Uterus (tissue), 4 donors: ENCODE measurements at places on chromosomes 6 and 20.

- no peak overlapping the region for H3K27ac ChIP-seq
- no peak overlapping the region for H3K4me3 ChIP-seq
- no peaks in the 10 kb centered on the region for H3K4me1 ChIP-seq
- DNase-seq = no peak
These were observed 44.1 kb downstream of the CFAP61 start for GRCh38 chr20:20096421-20096820.

DNA sequence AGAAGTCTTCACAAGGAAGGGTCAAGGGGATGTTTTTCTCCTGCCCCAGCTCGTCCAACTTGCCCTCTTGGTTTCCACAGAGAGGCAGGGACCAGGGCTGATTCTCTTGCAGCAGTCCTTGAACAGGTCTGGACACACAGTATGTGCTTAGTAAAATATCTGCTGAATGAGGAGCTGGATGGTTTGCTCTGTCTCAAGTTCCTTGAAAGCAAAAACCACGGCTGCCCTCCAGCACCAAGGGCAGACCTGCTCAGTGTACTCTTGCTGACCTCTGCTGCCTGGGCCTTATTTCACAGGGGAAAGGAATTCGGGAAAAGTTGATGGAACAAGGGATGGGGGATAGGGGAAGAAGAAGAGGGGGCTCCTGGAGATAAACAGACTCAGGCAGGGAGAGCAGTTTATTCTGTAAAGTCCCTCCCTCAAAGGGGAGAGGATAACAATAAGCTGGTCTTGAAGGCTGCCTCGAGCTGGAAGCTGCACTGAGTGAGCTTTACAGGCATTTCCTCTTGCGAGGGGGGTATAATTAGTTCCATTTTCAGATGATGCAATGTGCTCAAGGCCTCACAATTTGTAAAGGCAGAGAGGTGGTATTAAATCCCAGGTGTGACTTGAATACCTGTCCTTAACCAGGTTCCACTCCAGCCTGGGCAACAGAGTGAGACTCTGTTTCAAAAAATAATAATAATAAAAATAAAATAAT, 10.3 kb downstream of the KCNK5 start:
- H3K4me3 ChIP-seq = no peak overlapping the region
- H3K27me3 ChIP-seq = no peaks in the 10 kb centered on the region
- H3K4me1 ChIP-seq = no peaks in the 10 kb centered on the region
- H3K27ac ChIP-seq = no peak overlapping the region
- H3K36me3 ChIP-seq = no peaks in the 10 kb centered on the region

GRCh38 chr20:18754030-18754652, 59.4 kb upstream of the SCP2D1 start:
- no peaks in the 10 kb centered on the region for H3K4me1 ChIP-seq
- H3K36me3 ChIP-seq = no peaks in the 10 kb centered on the region
- H3K4me3 ChIP-seq = no peak overlapping the region
- no peak for DNase-seq
- no peak overlapping the region for H3K27ac ChIP-seq
- H3K27me3 ChIP-seq = no peaks in the 10 kb centered on the region

- H3K4me3 ChIP-seq = no peak overlapping the region
- H3K4me1 ChIP-seq = no peaks in the 10 kb centered on the region
- no peak overlapping the region for H3K27ac ChIP-seq
- no peaks in the 10 kb centered on the region for H3K27me3 ChIP-seq
These were observed 202.0 kb upstream of the RAB32 start for GRCh38 chr6:146341493-146342230.

GRCh38 chr6:108454356-108454755, 106.4 kb upstream of the FOXO3 start:
- H3K4me1 ChIP-seq = no peaks in the 10 kb centered on the region
- no peak overlapping the region for H3K4me3 ChIP-seq
- no peak overlapping the region for H3K27ac ChIP-seq
- no peak for DNase-seq
- H3K36me3 ChIP-seq = no peaks in the 10 kb centered on the region

GRCh38 chr6:16953905-16954304, 147.9 kb upstream of the STMND1 start:
- no peaks in the 10 kb centered on the region for H3K27me3 ChIP-seq
- H3K36me3 ChIP-seq = no peaks in the 10 kb centered on the region
- no peak for DNase-seq
- H3K4me3 ChIP-seq = no peak overlapping the region

- no peaks in the 10 kb centered on the region for H3K36me3 ChIP-seq
- H3K27me3 ChIP-seq = no peaks in the 10 kb centered on the region
- no peak for DNase-seq
- H3K4me1 ChIP-seq = no peaks in the 10 kb centered on the region
These were observed 453.3 kb downstream of the RFPL4B start for GRCh38 chr6:112800439-112800838.

DNA sequence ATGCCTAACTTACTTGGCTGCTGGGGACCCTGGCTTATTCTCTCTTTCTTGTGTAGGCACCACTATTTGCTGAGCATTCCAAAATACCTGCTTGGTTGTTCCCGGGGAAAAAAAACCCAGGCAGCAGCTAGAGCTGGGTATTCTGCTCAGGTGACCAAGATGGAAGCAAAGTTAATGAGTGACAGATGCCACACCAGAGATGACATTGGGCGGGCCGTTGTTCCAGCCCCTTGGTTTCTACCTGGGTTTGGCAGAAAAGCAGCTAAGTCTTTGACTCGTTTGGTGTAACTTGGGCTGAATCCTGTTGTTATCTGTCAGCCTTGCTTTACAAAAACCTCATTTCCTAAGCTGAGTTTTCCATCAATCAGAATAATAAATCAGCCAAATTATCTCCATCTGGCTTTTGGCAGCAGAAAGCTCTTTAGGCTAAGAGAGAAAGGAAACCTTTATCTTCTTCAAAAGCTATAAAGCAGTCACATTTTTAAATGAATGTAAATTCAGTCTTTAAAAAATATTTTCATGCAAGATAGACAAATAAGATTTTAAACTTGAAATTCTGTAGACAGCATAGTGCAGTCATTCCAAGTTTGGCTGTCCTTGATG, 202.0 kb upstream of the GMDS start:
- DNase-seq = no peak
- no peaks in the 10 kb centered on the region for H3K36me3 ChIP-seq
- no peak overlapping the region for H3K4me3 ChIP-seq

DNA sequence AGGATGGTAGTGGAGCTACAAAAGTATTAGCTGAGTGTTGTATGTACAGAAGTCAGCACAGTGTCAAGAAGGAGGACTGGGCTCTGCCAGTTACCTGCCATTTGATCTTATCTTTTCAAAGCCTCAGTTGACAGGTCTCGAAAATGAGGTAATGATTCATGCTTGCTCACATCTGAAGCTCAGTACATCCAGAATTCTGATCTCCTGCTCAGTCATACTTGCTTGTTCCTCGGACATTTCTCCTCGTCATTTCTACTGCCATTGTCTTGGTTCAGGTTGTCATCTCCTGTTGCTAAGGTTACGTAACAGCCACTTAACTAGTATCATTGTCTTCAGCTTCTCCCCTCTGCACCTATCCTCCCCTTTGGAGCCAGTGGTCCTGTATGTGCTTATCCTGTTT, 89.5 kb downstream of the SLX4IP start:
- H3K4me1 ChIP-seq = no peaks in the 10 kb centered on the region
- no peaks in the 10 kb centered on the region for H3K27me3 ChIP-seq
- no peaks in the 10 kb centered on the region for H3K36me3 ChIP-seq
- no peak overlapping the region for H3K4me3 ChIP-seq
- no peak for DNase-seq

DNA sequence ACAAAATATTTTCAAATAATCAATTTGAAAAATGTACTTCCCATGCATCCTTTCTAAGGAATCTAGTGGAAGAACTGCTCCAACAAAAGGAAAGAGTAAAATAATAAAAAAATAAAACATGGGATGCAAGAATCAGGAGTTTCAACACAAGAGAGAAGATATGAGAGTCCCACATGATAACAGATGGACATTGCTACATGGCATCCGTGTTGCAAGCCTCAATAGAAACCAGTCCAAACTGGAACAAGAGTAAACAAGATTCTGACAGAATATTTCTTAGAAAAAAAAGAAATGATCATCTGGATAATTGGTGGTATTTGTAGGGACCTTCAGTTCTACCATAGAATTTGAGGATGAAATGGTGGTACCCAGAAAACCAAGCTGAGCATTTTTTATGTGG, 186.8 kb downstream of the FRK start:
- no peaks in the 10 kb centered on the region for H3K4me1 ChIP-seq
- no peak overlapping the region for H3K27ac ChIP-seq
- no peaks in the 10 kb centered on the region for H3K36me3 ChIP-seq
- H3K27me3 ChIP-seq = no peaks in the 10 kb centered on the region
- H3K4me3 ChIP-seq = no peak overlapping the region

GRCh38 chr20:63636752-63637628, 10.1 kb upstream of the GMEB2 start:
- no peak for DNase-seq
- peaks cover under 1% of the 10 kb centered on the region for H3K4me1 ChIP-seq
- H3K27me3 ChIP-seq = no peaks in the 10 kb centered on the region
- no peak overlapping the region for H3K4me3 ChIP-seq
- H3K36me3 ChIP-seq = no peaks in the 10 kb centered on the region
